ENCODE measurements at places on chromosomes 5 and 9.

DNA sequence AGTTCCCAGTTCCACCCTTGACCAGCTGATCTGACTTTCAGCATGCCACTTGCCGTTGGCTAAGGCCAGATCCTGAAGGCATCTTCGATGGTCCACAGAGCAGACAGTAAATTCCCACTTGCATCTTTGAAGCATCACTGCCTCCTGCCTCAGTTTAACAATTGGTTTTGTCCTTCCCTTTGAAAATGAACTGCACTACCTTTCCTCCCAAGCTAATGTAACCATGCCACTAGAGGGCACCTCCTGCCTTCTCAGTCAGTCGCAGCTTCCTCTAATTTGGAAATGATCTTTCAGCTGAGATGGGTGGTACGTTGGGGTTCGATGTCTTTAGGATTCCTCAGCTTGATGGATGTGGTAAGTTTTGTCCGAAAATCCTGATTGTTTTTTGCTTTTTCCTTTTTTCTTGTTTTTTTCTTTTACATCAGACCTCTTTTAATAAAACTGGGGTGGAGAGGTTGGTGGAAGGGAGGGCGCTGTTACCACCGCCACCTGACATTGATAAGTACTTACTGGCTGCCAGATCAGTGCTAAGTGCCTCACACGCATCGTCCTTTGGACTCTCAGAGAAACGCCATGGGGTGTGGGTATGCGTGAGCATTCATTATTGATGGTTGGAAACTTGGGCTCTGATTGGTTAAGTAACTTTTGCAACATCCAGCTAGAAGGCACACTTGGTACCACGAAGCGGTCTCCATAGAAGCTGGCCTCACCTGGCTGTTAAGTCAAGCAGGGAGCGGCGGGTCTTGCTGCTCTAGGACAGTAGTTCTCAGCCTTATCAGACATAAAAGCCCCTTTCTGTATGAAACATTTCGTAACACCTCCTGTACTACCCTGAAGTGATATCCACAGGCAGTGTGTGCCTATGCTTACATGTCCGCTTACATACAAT lies 16.9 kb downstream of the PTTG1 start:
- peak; percentile 56 for DNase-seq

- no peak for DNase-seq
These were observed 224.9 kb downstream of the EBF1 start for GRCh38 chr5:158874792-158875191.

DNA sequence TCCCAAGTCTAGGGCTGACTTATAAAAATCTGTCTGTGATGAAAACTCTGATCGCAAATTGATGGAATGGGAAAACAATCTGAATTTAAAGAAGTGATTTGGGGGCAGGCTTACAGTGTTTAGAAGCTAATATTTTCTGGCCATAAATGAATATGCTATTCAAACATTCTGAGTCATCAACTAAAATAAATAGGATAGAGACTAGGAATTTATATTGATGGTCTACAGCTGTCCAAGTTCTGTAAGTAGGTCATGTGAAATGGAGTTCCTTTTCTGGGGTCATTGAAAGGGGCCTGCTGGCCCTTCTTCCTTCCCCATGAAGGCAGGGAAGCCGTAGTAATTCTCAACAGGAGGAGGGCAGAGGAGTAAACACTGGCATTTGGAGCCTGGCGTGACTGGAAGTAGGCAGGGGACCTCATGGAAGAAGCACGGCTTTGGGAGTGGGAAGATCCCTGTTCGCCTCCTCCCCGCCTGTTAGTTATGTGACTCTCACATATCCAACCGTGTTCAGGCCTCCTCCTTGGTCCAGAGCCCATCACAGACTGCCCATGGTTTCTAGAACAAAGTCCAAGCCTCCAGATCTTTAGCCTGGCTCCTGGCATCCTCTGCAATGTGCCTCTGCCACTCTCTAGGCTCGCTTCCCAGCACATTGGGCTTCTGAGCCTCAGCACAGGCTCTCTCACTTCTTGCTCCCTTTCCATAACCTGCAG lies 31.7 kb downstream of the ALG2 start:
- DNase-seq = no peak

DNA sequence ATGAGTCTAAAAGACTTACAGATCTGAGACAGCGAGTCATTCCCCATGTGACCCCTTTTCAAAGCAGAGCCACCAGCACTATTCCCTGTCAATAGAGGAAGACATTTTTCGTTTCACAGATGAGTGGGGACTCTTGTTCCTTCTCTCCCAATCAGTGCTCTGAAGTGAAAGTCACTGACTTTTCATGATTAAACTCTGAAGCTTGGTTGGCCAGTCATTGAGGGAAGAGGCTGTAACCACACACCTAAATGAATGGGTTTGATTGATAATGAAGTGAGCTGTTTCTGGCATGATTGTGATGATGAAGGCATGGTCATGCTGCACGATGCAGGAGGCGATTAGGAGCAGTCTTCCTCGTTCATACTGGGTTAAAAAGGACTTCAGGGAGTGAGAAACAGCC lies 171.9 kb downstream of the ZNF462 start:
- DNase-seq = no peak

- DNase-seq = no peak
These were observed 178.1 kb downstream of the FGF1 start for GRCh38 chr5:142507531-142508372.
